Stimulated activated CD4-positive, alpha-beta T cell treated with anti-CD3 and anti-CD28 coated beads, Interleukin-1b, Interleukin-23, amount 100 ng/mL, for 24 hours (primary cell): ENCODE measurements at places on chromosomes 5 and 9.

DNA sequence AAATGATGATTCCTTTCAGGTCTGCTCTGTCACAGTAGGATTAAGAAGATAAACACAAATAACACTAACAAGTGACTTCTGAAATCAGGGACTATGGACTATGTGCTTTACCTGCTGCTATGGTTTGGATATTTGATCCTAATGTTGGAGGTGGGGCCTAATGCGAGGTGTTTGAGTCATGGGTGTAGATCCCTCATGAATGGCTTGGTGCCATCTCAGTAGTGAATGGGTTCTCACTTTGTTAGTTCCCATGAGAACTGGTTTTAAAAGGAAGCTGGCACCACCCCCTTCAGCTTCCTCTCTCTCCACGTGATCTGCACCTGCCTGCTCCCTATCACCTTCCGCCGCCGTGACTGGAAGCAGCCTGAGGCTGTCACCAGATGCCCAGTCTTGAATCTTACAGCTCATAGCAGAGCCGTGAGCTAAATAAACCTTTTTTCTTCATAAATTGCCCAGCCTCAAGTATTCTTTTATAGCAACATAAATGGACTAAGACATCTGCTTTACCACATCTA lies 3.3 kb downstream of the PPIC start:
- DNase-seq: no peak

- DNase-seq: no peak
Observed at GRCh38 chr9:108748776-108749175, 107.0 kb downstream of the ACTL7B start.

- no peak for DNase-seq
Observed at GRCh38 chr5:126508962-126509279, 85.7 kb downstream of the GRAMD2B start.

DNA sequence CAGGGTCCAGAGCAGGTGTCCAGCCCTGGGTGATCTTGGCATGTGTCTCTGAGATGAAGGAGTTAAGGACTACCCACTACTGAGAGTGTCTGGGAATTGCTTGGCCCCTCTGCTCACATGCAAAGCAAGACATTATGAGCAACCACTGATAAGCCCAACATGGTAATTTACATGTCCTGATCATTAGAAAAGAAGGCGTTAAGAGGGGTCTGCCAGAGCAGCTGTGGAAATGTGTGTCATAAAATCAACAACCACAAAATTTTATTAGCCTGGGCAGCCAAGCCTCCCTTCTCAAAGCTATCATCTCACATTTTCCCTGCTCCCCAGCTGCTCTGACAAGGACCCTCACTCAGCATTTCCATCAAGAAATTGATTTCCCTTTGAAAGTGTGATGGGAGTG lies 351.0 kb downstream of the SPOCK1 start:
- DNase-seq: no peak

GRCh38 chr9:112248722-112249121 lies 73.6 kb upstream of the SUSD1 start:
- DNase-seq: no peak

GRCh38 chr5:178538741-178539229 lies 51.4 kb downstream of the COL23A1 start:
- no peak for DNase-seq

DNA sequence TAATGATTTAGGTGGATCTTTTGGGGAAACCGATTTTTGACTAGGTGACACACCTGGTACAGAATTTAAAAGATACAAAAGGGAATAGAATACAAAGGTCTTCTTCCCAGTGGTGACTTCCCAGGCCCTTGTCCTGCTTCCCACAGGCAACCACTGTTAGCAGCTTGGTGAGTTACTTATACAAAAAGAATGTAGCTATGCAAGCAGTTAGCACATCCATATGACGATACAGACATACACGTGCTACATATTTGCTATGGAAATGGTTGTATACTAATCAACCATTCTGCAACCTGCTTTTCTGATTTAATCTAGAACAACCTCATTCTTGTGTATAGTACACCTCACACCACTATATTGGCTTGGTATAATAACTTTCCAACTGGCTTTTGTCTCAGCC lies 51.0 kb downstream of the OTULIN start:
- no peak for DNase-seq
